Stimulated activated CD8-positive, alpha-beta memory T cell treated with anti-CD3 and anti-CD28 coated beads, Interleukin-7, amount 100 ng/mL, for 48 hours (primary cell): ENCODE measurements at places on chromosomes 11 and 22.
A peak's percentile ranks its signal among the peaks of the same experiment; 100 is the strongest.

DNA sequence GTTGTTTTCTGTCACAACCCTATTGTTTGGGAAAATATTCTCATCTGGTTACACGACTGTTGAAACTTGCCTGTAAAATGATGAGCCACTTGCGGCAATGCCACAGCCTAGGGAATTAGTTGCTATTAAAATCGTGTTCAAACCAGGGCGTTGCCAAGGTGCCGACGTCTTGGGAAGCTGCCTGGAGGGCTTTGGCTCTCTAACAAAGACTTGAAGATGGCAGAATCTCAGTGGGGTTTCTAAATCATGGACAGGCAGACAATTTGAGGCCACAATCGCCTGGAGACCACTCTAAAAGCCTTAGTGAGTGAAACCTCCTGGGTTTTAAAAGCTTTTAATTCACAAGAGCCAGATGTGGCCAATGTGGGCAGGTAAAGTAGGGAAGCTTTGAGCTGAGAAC, 117.2 kb upstream of the BMAL1 start:
- no peak for DNase-seq

DNA sequence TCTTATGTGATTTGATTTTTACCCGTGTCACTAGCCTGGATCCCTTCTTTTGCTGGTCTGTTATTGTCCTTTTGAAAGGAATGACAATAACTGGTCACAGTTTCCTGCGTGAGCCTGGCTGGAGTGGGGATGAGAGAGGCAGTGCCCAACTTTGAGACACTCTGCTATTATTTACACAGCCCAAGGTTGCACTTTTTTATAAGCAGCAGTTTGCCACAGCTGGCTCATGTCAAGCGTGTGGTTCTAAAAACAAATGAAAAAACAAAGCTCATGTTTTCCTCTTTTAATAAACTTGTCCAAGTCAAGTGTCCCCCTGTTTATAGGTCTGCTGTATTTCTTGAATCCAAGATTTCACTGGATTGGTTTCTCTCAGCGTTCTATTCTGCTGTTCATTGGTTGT, 201.3 kb downstream of the GRIK4 start:
- no peak for DNase-seq

DNA sequence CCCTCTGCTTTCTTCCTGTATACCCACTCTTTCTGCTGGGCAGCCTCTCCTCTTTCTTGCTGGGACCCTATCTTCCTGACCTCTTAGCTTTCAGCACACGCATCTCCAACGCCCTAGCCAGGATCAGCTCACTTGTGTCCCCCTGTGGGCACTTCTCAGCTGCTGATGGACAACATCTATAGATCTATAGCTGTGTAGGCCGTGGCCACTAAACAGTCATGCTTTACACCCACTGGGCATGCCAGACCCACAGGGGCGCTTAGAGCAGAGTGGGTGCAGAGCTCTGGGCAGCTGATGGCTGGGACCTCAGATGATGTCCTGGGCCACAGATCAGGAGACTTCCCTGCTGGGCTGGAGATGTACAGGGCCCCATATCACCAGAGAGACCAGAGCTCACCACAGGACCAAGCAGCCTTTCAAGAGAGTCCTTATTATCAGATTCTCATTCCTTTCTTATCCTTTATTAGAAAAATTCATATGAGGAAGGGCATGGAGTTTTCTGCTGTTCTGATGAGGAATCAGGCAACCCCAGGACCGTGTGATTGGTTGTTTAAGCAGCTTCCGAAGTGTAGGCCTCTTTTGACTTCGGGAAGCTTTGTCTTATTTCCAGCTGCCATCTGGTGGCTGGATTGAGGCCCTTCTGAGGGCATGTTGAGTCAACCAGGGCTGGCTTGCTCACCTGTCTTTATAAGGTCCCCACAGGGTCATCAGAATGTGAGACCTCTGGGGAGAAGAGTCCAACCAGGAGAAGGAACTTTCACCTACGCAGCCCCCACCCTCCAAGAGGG, 60.5 kb downstream of the OSBP2 start:
- DNase-seq, result peak; percentile 44

DNA sequence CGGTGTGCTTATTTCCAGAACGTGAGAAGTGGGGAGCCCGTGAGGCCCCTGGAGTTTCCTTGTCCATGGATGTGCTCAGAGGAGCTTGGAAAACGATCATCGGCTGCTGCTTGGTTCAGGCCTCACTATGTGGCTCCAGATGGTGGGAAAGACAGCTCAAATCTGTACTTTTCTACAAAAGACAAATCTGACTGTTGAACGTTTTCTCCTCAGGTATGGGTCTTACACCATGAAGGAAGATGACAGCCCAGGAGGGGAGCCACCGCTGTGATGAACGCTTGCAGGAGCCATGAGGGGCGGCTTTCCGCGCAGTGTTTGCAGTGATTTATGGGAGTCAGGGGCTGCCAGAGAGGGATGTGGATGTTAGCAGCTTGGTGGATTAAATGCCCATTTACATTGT, 109.4 kb upstream of the E2F8 start:
- DNase-seq, result no peak

DNA sequence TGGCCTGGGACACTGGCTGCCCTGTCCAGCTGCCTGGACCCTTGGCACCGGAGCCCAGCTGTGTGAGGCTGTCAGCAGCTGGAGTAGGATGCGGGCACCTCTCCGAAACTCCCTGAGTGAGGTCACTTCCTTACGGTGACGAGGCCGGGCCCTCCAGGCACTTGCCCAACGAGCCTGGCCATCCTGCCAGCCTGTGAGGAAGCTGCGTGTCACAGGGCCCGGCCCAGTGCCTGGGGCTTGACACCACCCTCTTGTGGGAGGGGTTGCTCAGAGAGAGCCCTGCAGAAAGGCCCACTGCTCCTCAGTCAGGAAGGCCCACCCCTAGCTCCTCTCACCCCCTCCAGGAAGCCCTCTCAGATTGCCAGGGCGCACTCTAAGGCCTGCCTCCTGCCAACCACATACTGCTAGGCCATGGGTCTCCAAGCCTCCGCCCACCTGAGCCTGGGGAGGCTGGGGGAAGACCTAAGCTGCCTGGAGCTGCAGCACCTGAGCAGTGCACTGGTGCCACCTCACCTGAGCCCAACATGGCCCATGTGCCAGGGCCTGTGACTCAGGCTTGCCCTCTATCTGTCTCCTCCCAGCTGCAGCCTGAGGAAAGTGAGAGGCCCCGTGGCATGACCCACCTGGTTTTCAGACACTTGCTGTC, 4.3 kb upstream of the PHLDA2 start:
- peak; percentile 19 for DNase-seq

DNA sequence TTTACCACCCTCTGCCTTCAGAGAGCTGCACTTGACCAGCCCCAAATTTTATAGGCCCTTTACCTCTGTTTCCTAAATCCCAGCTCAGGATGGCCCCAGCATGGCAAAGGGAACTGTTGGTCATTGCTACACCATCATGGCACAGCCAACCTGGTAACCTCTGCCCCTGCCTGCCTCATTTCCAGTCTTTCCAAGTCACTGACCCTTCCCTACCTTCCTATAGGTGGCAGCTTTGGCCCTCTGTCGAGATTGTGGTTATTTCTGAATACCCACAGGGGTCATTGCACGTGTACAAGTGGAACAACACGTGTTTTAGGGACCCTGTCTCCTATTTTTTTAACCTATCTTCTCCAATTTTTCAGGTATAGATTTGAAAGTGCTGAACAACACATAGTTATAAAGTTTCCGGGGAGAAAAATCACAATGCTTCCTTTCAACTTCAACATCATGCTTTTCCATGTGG, 2.8 kb downstream of the GALNT18 start:
- no peak for DNase-seq

GRCh38 chr22:26953012-26953883, 295.9 kb downstream of the MIAT start:
- no peak for DNase-seq

DNA sequence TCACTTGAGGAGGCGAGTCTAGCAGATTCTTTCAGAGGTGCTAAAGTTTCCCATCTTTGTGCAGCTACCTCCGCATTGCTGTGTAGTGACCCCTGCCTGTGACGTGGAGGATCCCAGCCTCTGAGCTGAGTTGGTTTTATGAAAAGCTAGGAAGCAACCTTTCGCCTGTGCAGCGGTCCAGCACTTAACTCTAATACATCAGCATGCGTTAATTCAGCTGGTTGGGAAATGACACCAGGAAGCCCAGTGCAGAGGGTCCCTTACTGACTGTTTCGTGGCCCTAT, 8.9 kb upstream of the SAMM50 start:
- no peak for DNase-seq

DNA sequence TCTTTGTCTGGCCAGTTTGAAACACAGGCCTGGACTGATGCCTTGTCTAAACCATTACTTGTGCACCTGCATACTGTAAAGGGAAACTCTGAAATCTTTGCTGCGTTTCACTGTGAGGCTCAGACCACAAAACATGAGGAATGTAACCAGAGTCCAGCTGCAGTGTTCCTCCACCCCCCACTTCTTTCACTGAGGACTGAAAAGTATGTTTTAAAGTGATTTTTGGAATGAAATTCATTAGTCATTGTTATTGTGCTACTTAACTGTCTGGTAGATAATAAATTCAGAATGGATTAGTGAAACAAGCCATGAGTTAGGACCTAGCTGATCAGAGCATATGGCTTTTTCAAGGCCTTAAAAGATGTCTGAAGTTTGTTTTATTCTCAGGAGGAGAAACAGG, 181.2 kb downstream of the WNT11 start:
- no peak for DNase-seq

DNA sequence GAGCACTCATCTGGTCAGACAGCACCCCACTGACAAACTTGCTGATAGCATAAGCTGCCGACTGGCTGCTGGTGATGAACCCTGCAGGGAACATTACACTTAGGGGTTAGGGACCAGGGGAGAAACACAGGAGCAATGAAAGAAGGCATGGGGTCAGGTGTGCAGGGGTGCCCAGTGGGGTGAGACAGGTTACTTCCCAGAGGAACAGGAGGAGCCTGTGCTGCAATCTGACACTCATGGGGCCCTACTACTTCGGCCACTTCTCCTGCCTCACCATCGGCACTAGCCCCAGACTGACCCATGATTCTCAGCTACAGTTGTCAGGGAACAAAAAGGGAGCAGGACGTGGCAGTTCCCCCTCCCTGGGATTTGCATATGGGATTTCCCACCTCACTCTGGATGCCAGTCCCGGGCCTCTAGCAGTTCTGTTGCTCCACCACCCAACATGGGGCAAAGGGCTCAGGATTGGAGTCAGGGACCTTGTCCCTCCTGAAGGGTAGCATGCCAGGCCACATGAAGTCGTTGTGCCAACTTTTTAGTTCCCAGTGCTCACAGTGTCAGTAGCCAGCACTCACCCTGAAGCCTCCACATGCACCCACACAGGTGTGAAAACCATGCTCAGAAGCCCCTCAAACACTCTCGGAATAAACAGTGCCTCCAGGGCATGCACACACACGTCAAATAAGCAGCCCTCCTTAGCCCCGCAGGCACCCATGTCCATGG, 2.2 kb downstream of the SLC37A4 start:
- no peak for DNase-seq
